ENCODE measurements at places on chromosomes 1 and 21.
A peak's percentile ranks its signal among the peaks of the same experiment; 100 is the strongest.

GRCh38 chr1:13451399-13451965 lies 41.2 kb downstream of the PRAMEF20 start:
- no peak for DNase-seq

- no peak for DNase-seq
Observed at GRCh38 chr1:243980071-243980470, 71.0 kb upstream of the ZBTB18 start.

DNA sequence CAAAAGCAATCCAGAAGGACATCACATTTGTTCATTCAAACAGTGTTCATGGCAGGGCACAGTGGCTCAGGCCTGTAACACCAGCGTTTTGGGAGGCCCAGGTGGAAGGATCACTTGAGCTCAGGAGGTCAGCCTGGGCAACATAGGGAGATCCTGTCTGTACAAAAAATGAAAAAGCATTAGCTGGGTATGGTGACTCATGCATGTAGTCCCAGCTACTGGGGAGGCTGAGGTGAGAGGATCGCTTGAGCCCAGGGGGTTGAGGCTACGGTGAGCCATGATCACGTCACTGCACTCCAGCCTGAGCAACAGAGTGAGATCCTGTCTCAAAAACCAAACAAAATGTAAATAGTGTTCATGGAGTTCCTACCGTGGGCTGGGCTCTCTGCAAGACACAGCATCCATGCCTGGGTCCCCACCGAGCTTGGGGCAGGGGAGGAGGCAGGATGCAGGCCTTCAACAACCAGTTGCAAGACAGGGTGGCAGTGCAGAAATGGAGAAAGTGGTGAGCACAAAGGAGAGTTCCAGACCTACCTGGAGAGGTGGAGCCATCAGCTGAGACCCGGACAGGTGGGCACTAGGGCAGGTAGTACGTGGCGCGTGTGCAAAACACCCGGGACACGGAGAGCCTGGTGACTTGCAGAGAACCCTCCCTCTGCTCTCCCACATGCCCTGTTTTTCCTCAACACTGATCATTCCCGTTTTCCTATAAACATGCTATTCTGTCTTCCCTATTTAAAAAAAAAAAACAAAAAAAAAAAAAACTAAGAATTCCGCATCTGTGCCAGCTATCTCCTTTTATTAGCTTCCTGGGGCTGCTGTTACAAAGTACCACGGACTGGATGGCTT lies 138.9 kb downstream of the TOMM20 start:
- DNase-seq = no peak

DNA sequence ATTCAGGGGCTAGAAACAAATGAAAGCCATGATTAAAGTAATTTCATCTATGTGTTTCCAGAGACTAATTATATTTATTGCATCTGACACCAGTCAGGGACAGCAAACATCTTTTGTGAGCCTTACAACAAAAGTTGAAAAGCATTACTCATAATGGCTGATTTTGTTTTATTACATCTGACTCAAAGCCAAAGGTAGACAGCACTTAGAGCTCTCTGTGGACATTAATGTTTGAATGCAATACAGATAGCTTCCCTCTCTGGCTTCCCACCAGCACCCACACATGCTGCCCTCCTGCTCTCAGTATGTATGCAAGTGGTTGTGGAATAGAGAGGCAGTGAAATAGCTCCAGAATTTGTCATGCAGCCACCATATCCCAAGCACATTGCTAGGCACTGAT lies 198.7 kb downstream of the SETD4 start:
- DNase-seq = peak; percentile 8

GRCh38 chr1:166789286-166789685 lies 50.0 kb upstream of the POGK start:
- no peak for DNase-seq

- no peak for DNase-seq
Observed at GRCh38 chr1:230340526-230341161, 85.5 kb downstream of the PGBD5 start.

GRCh38 chr1:16366722-16367257 lies at the start of gene SZRD1:
SZRD1 (plus strand) TSS chr1:16367242; CDS start chr1:16367258, 16 bp downstream.
- DNase-seq = peak; percentile 100

- peak; percentile 74 for DNase-seq
Observed at GRCh38 chr1:197915862-197916499, 1.2 kb upstream of the LHX9 start.

DNA sequence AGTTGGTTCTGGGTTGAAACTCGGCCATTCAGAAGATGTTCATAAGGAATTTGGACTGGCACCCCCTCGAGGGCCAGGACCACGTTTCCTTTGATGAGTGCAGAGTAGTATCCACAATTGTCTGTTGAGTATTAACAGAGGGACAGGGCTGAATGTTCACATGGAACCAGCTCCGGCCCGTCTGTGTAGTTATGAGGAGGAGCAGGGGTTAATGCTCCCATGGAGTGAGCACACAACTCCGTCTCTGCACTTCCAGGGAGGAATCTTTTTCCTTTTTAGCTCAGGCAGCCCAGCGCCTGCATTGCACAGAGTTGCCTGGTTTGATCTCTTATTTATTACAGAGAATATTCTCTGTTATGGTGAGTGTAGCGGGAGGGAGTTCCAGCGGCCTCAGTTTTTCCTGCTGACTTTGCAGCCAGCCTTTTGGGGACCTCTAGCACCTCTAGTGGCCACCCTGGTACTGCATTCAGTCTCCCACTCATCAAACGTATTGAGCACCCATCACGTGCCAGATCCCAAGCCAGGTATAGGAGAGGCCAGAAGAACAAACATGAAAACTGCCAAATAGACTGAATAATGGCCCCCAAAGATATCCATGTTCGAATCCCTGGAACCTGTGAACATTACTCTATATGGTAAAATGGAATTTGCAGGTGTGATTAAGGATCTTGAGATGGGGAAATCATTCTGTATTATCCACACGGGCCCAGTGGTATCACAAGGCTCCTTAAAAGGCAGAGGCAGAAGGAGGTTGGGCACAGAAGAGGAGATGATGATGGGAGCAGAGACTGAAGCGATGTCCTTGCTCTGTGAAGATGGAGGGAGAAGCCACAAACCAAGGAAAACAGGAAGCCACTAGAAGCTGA lies 167.7 kb upstream of the CSF3R start:
- peak; percentile 34 for DNase-seq

- DNase-seq = peak; percentile 92
Observed at GRCh38 chr1:59015708-59016107, 231.9 kb upstream of the JUN start.

DNA sequence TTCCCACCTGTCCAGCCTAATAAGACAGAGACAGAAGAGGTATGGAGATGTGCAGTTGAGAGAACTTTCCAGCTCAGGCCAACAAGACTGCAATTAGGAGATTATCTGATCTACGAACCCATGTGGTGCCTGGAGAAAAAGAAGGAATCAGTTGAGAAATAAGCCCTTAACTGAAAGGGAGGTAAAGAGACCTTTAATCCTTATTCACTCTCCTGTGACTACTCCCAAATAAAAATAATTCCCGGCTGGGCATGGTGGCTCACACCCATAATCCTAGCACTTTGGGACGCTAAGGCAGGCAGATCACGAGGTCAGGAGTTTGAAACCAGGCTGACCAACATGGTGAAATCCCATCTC lies 31.9 kb upstream of the SARS1 start:
- no peak for DNase-seq

DNA sequence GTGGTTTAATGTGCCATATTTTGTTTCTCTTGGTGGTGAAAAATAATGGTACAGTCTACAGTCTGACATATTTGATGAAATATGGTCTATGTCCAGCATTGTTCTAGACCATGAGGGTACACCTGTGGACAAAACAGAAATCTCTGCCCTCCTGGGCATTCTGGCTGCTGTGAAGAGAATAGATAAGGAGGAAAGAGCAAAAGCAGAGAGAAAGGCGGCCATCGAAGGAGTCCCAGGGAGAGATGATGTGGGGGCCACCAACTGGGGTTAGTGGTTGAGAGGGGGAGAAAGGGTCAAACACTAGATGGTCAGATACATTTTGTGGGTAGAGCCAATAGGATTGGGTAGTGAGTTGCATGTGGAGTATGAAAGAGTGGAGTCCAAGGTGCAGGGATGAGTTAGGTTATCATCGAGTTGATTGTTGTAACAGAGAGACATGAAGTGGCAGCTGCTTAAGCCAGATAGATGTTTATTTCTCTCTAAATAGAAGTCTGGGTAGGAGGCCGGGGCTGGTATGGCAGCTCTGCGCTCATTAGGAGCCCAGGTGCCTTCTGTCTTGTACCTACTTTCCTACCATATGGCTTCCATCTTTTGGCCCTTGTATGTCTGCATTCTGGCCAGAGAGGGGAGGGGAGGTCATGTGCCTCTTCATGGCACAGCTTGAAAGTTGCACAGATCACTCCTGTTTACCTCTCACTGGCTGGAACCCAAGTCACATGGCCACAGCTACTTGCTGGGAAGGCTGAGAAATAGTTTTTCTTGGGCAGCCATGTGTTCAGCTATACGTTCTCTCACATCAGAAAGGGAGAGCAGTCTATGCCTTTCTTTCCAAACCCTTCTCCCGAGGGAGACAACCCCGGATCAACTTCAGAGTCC lies 13.0 kb downstream of the UBE4B start:
- no peak for DNase-seq

- peak; percentile 93 for DNase-seq
Observed at GRCh38 chr1:68293609-68294366, 61.5 kb upstream of the WLS start.

DNA sequence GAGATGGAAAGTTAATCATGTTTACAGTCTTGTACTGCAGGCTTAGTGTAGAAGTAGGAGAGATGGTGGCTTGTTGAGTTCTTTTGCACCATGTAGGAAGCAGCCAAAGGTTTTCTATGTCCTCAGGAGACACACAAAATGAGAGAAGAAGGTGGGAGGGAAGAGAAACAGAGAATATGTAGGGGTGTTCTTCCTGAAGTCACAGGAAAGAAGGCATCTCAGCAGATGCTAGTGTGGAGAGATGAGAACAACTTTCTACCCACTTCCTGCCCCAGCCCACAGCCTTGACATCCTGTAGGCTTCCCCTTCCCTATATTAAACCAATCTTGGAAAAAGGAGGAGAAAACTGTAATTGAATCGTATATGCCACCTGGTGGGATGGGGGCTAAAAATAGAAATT lies 217.0 kb downstream of the S1PR1 start:
- DNase-seq = no peak

DNA sequence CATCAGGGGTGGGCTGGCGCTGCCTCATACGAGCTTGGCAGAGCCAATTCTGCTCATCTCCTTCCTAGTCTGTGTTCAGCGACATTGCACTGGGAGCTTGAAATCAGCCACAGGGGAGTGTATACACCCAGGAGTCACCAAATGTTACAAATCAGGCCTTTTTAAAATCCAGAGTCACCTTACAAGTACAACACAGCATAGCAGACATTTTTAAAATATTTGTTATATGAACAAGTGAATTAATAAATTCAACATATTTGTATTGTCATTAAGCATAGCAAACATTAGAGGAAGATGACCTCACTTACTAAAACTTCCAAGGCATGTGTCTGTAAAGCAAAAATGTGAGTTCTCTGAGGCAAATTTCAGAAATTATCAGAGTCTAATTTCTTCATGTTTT lies 210.0 kb downstream of the HLX start:
- DNase-seq = peak; percentile 84

DNA sequence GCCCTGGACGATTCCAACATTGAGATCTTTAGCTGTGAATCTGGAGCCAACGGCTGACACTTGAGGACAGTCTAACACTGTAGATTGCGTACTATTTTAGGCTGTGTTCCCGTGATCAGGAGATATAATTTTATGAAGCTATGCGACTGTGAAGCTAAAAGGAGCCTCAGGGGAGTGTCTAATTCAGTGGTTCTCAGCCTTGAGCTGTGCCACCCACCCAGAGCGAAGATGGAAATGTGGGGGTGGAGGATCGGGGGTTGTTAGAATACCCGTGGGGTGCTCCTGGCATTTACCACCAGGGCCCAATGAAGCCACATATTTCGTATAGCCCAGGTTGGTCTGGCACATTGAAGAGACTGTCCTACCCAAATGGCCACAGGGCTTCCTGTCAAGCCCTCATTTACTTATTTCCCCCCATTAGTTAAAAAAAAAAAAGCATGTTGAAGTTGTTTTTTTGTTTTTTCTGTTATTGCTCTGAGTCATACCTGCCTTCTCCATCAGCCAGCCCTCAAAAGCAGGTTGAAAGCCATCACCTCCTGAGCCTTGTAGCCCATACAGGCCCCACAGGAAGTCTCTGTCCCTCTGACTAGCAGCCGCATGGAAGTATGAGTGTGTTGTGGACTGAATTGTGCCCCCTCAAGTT lies 141.7 kb downstream of the GALNT2 start:
- DNase-seq = no peak

DNA sequence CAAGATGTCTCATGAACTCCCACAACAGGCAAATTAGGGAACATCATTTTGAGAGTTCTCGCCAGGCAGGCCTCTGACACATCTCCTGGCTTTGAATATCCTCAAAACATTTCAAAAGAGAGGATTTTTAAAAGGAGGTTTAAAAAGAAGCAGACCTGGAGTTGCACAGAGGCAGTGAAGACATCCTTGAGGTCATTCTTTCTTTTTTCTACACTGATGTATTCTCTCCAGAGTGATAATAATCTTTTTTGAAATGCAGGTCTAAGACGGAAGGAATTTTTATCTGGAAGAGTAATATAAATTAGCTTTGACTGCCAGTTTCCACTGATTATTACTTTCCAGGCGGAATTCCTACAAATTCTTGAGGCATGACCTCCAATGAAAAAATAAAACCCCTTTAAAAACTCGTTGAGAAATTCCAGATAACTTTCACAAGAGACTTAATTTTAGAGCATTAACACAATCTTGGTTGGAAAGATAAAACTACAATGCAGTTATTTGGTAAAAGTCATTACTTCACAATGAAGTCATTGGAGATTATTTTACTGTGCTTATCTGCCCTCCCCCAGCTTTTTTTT lies 125.0 kb downstream of the LYPLAL1 start:
- DNase-seq = peak; percentile 84

- no peak for DNase-seq
Observed at GRCh38 chr21:41921021-41921420, 32.8 kb downstream of the C2CD2 start.

GRCh38 chr1:99702221-99702620 lies 56.3 kb downstream of the PALMD start:
- DNase-seq = peak; percentile 15

GRCh38 chr1:115218034-115218405 lies 120.0 kb downstream of the NGF start:
- DNase-seq = no peak

GRCh38 chr21:27085387-27085786 lies 118.5 kb upstream of the ADAMTS5 start:
- no peak for DNase-seq

DNA sequence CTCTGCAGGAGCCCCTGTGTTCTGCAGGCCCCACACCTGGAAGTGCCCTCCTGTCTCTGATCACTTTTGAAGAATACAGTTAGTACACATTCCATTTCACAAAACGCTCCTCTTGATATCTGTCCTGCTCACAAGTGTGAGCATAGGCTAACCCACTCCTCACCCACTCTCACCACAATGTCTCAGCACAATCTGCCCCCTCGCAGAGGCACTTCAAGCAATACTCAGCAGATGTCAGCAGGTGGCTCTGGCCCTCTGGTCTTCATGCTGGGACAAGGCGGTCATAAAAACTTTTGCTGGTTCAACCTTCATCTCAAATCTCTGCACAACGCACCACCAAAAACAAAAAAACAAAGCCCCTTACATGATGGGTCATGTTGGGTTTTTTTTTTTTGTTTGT lies 671.2 kb downstream of the MATN1 start:
- no peak for DNase-seq
